ENCODE measurements at places on chromosomes 4 and X.

- no peak for DNase-seq
These were observed 777.7 kb upstream of the ADGRL3 start for GRCh38 chr4:60422439-60422838.

GRCh38 chr4:78956975-78957374 is 17.7 kb upstream of the PAQR3 start:
- no peak for DNase-seq

- no peak for DNase-seq
These were observed 95.8 kb upstream of the TET2 start for GRCh38 chr4:105050896-105051295.

DNA sequence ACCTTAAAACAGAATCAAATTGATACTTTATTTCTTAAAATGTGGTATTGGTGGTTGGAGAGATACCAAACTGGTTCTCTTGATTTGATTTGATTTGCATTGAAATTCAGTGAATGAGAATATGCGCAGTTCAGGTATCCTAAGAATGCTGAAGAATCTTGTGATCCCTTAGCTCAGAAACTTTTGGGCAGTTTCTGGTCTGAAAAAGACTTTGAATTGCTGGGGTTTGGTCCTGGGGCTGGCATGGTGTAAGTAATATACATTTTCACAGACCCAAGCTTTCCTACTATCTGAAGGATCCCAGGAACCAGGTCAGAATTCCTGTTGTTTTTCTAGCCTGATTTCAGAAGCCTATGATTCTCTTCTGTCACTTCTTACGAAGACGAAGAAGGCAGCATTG is 6.6 kb downstream of the RAB33B start:
- no peak for DNase-seq

Data from neural progenitor cell (in vitro differentiated cells).